ENCODE measurements at places on chromosomes 7 and 10. TPM values are rescaled to one million over a fixed set of nuclear protein-coding genes. Genes with fewer than 3 reads are reported as not detected.

DNA sequence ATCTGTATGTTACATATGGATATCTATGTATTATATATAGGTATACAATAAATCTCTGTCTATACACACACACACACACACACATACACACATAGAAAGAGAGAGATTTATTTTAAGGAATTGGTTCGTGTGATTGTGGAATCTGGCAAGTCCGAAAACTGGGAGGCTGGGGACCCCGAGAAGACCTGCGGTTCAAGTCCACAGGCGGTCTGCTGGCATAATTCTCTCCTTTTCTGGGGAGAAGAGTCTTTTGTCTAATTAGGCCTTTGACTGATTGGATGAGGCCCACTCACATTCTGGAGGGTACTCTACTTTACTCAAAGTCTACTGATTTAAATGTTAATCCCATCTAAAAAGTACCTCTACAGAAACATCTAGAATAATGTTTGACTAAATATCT lies 65.1 kb downstream of the PAPSS2 start:
- H3K27me3 ChIP-seq: no peaks in the 10 kb centered on the region
- no peak for DNase-seq
- H3K36me3 ChIP-seq: peaks cover 2% of the 10 kb centered on the region
- H3K27ac ChIP-seq: no peak overlapping the region

DNA sequence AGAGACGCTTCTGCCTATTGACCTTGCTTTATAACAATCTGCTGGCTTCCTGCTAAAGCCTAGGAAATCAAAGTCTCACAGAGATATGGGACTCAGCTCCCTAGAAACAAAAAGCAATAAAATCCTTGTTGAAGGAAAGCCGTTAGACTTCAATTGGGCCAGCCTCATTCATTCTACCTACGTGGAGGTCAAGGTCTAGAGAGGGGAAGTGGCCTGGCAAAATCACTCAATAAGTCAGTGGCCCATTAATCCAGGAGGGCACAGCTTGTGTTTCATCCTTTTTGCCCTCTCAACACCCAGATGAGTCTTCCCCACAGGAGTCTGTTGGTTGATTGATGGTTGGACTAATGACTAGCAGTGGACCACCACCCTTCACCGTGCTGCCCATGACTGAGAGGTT lies 40.5 kb upstream of the ACSL5 start:
- DNase-seq: no peak
- no peaks in the 10 kb centered on the region for H3K4me1 ChIP-seq
- H3K4me3 ChIP-seq: no peak overlapping the region
- no peaks in the 10 kb centered on the region for H3K36me3 ChIP-seq
- H3K27ac ChIP-seq: no peak overlapping the region

GRCh38 chr10:21926949-21927348 lies 76.6 kb downstream of the DNAJC1 start:
- no peak overlapping the region for H3K27ac ChIP-seq
- DNase-seq: no peak
- no peaks in the 10 kb centered on the region for H3K36me3 ChIP-seq
- H3K4me1 ChIP-seq: no peaks in the 10 kb centered on the region

DNA sequence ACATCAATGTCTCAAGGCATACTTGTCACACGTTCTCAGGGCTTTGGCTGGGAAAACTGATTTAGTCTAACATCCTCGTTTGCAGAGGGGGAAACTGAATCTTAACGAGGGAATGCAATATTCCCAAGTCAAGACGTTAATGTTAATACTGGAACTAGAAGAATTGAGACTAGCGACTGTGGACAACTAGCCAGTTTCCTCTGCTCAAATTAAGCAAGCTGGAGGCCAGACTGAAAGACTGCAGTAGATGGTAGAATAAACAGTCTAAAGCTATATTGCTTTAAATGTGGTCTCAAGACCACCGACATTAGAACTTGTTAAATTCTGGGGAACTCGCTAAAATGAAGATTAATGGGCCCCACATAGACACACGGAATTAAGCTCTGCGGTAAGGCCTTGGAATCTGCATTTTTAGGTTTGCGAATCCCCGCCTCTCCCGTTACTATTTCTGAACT lies 639 bp upstream of the TFAM start:
- H3K36me3 ChIP-seq: peaks cover 16% of the 10 kb centered on the region
- DNase-seq: no peak
- H3K4me1 ChIP-seq: no peaks in the 10 kb centered on the region
- H3K27ac ChIP-seq: no peak overlapping the region
- peak overlapping the region; percentile 99 for H3K4me3 ChIP-seq

GRCh38 chr7:82805527-82805960 lies 357.1 kb downstream of the PCLO start:
- H3K27ac ChIP-seq: no peak overlapping the region
- no peak overlapping the region for H3K4me3 ChIP-seq
- H3K36me3 ChIP-seq: no peaks in the 10 kb centered on the region
- no peak for DNase-seq
- H3K27me3 ChIP-seq: no peaks in the 10 kb centered on the region

SCART1 gene
- total RNA-seq: 0.50 TPM

CLDN3 gene
- total RNA-seq: 16.9 TPM

DNA sequence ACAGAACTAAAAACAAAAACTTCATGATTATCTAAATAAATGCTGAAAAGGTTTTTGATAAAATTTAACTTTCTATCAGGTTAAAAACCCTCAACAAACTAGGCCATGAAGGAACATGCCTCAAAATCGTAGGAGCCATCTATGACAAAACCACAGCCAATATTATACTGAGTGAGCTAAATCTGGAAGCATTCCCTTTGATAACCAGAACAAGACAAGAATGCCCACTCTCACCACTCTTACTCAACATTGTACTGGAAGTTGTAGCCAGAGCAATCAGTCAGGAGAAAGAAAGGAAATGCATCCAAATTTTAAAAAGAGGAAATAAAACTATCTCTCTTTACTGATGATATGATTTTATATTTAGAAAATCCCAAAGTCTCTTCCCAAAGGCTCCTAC lies 228.7 kb downstream of the CHRM2 start:
- H3K27ac ChIP-seq: no peak overlapping the region
- no peaks in the 10 kb centered on the region for H3K27me3 ChIP-seq
- no peak overlapping the region for H3K4me3 ChIP-seq
- H3K36me3 ChIP-seq: no peaks in the 10 kb centered on the region
- no peaks in the 10 kb centered on the region for H3K4me1 ChIP-seq

DNA sequence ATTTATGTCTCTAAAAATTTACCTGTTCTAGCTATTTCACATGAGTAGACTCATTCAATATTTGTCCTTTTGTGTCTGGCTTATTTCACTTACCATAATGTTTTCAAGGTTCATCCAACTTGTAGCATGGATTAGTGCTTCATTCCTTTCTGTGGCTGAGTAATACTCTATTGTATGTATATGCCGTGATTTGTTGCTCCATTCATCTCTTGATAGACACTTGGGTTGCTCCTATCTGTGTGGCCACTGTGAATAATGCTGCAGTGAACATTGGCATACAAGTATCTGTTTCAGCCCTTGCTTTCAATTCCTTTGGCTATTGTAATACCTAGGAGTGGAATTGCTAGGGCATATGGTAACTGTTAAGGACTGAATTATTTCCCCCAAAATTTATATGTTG lies 86.9 kb downstream of the VWC2 start:
- H3K27me3 ChIP-seq: no peaks in the 10 kb centered on the region
- H3K36me3 ChIP-seq: peaks cover 5% of the 10 kb centered on the region
- H3K27ac ChIP-seq: no peak overlapping the region
- DNase-seq: no peak
- H3K4me1 ChIP-seq: peaks cover 1% of the 10 kb centered on the region
- H3K4me3 ChIP-seq: no peak overlapping the region

DNA sequence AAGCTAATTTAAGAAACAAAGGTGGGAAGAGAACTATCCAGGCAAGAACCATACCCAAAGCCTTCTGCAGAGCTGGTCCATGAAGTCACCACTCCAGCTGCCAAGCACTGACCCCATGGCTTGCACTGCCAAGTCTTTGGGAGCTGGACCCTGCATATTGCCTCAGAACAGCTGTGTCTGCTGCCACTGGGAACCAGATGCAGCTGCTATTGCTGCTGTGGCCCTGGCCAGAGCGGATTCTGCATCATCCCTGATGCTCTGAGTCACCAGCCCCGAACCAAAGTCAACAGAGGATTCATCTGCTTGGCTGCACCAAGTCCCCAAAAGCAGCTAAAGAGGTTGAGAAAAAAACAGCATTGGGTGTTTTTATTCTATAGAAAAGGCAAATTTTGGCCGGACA lies 39.2 kb upstream of the GSAP start:
- H3K36me3 ChIP-seq: no peaks in the 10 kb centered on the region
- no peaks in the 10 kb centered on the region for H3K4me1 ChIP-seq
- DNase-seq: no peak
- H3K27me3 ChIP-seq: no peaks in the 10 kb centered on the region
- no peak overlapping the region for H3K27ac ChIP-seq

DNA sequence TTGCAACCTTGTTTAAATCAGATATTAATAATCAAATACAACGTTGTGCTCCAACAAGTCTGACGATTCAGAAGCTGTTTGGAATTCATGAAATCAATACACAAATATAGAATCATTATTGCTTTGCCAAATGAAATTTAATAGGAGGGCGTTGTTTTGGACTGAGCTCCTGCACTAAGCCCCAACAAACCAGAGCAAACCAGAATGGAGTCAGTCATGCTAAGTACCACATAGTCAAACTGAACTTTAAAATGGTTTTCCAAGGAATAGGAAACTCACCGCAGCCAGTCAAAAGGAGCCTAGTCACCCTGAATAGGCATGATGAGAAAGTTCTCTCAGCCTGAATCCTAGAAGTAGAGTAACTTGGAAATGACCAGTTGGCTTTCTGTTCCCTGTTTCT lies 53.7 kb downstream of the HACD1 start:
- H3K4me1 ChIP-seq: peaks cover 2% of the 10 kb centered on the region
- no peak for DNase-seq
- no peaks in the 10 kb centered on the region for H3K27me3 ChIP-seq
- H3K27ac ChIP-seq: no peak overlapping the region
- H3K36me3 ChIP-seq: no peaks in the 10 kb centered on the region
- H3K4me3 ChIP-seq: no peak overlapping the region
